ENCODE measurements at places on chromosomes 13 and 19.

- no peak for DNase-seq
Measured at GRCh38 chr19:5537870-5538269, 29.9 kb downstream of the TINCR start.

DNA sequence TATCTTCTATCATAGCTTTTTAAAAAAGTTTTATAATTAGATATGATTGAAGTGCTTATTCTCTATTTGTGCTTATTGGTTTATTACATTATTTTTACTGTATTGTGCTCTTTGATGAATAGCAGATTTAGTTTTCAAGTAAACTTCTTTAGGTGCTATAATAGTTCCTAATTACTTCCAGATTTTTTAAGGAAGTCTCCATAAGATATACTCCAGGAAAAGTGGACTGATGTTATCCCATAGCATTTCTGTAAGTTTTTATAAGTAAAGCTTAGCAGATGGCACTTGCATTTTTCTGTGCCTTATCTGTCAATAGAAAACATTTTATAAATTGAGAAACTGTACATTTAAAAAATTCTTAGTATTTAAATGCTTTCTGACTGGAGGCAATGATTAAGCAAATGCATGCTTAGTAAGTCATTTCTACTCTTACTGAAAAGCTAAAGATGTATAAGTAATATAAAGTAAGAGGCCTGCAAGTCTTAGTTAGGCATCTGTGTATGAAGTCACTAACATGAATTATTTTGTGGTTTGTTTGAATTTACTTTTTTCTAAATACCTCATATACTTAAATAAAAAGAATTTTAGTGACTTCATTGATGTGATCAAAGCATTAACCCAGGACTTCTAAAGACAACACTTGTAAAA lies 182.8 kb downstream of the MAB21L1 start:
- DNase-seq, result no peak

DNA sequence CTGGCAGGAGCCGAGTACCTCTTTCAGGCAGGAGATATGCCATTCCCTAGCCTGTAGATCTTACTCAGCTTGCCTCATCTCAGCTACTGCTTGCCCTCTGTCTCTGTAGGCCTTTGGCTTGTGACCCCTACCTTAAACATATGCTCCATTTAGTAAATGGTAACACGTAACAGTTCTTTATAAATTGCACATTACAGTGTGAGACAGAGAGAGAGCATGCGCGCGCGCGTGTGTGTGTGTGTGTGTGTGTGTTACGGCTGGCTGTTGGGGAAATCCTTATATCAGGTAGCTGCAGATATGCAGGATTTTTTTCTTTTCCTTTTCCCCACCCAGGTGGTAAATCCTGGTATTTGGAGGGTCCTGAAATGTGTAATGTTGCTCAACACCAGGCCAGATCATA lies 4.2 kb downstream of the SPINT2 start:
- no peak for DNase-seq

- DNase-seq, result no peak
Measured at GRCh38 chr13:112969692-112970338, 801 bp downstream of the MCF2L start.

- DNase-seq, result no peak
Measured at GRCh38 chr19:33054623-33055022, 10.1 kb downstream of the RHPN2 start.

GRCh38 chr19:2683430-2684003 lies 19.0 kb downstream of the GNG7 start:
- DNase-seq, result no peak

- DNase-seq, result no peak
Measured at GRCh38 chr13:106151056-106151699, 384.3 kb downstream of the EFNB2 start.

DNA sequence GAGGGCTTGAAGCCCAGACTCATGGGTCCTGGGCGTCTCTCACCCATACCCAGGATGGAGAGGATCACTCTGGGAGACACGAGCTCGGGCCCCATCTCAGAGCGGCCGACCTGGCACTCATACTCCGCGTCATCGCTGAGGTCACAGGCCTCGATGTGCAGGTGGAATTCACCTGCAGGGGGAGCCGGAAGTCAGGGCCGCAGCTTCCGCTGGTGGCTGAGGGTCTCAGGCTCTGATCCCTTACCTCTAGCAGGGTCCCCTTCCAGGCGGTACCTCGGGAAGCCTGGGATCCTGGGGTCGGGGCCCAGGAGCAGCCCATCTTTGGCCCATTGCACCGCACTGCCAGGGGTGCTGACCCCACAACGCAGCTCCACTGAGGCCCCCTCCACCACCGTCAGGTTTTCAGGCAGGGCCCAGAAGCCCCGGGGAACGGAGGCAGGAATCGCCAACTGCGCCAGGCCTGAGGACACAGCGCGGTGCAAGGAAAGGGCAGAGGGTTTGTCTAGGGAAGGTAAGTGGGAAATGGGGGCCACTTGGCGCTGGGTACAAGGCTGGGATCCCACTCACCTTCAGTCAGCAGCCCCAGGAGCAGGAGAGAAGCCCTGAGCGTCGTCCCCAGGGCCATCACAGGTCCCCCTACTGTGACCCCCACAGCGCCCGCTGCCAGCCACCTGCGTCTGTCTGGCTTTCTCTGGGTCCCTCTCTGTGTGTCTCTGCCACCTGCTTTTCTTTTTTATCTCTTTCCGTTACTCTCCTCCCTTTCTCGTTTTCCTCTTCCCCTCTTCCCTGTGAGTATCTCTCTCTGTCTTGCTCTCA lies 883 bp downstream of the NPHS1 start:
- no peak for DNase-seq

- no peak for DNase-seq
Measured at GRCh38 chr19:4401769-4402170, 670 bp upstream of the CHAF1A start.

DNA sequence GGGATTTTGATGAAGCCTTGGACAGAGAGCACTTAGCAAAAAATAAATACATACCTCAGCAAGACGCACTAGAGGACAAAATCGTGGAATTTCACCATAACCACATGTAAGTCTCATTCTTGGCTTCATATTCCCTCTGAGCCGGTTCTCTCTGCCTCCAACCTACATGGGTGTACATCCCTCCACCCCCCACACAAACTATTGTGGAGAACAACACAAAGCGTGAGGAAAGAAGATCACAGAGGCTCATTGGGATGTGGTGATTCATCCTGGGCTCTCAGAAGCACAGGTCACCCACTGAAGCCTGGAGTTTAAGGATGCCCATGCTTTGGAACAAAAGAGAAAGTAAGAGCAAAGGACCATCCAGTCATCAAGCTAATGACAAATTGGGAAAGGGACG lies 192.2 kb downstream of the STK24 start:
- DNase-seq, result no peak

GRCh38 chr19:20038358-20039202 lies 725 bp downstream of the ZNF682 start:
- no peak for DNase-seq

- no peak for DNase-seq
Measured at GRCh38 chr19:45526143-45526542, 18.9 kb downstream of the VASP start.

DNA sequence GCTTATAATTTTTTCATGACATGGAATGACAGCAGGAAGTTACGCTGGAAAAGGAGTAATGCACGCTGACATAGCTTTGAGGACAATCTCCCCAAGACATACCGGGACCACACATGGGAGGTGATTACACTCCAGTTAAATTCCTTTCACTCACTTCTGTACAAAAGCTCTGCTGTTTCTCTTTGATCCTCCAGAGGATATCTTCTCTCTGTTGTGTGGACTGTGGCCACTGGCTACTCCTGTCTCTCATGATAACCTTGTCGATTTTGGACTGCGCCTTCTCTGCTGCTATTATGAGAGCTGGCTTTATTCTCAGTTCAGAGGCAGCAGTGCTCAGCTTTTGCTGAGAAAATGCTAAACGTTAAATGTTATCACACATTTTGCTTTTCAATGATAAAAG lies 464.6 kb downstream of the FGF9 start:
- no peak for DNase-seq
